Stimulated activated CD4-positive, alpha-beta T cell treated with anti-CD3 and anti-CD28 coated beads, Interleukin-1b, Interleukin-23, amount 100 ng/mL, for 24 hours (primary cell): ENCODE measurements at places on chromosomes 4 and X.

DNA sequence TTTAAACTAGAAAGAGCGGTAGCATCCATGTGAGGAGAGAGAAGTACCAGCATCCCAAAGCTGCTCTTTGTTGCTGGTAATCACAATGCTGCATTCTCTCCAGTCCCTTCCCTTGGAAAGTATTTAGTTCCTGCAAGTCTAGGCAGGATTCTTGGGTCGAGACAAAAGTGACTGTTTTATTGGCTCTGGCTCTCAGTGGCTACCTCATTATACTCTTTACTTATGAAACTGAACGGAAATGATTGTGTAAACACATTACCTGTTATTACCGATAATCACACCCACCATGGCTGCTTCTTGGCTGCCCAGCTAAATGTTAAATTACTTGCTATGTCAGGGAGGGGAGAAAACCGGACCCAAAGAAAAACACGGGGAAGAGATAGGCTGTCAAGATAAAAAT is 26.2 kb downstream of the ATXN3L start:
- no peak for DNase-seq

DNA sequence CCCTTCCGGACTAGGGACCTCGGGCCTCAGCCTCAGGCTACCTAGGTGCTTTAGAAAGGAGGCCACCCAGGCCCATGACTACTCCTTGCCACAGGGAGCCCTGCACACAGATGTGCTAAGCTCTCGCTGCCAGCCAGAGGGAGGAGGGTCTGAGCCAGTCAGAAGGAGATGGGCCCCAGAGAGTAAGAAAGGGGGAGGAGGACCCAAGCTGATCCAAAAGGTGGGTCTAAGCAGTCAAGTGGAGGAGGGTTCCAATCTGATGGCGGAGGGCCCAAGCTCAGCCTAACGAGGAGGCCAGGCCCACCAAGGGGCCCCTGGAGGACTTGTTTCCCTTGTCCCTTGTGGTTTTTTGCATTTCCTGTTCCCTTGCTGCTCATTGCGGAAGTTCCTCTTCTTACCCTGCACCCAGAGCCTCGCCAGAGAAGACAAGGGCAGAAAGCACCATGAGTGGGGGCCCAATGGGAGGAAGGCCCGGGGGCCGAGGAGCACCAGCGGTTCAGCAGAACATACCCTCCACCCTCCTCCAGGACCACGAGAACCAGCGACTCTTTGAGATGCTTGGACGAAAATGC is at the start of gene WAS:
WAS (plus strand) TSS at position 389 of the 572 bp plus-strand sequence; CDS start at position 444, 55 bp downstream.
- DNase-seq: no peak

GRCh38 chr4:188032583-188032982 is 37.0 kb downstream of the ZFP42 start:
- no peak for DNase-seq

DNA sequence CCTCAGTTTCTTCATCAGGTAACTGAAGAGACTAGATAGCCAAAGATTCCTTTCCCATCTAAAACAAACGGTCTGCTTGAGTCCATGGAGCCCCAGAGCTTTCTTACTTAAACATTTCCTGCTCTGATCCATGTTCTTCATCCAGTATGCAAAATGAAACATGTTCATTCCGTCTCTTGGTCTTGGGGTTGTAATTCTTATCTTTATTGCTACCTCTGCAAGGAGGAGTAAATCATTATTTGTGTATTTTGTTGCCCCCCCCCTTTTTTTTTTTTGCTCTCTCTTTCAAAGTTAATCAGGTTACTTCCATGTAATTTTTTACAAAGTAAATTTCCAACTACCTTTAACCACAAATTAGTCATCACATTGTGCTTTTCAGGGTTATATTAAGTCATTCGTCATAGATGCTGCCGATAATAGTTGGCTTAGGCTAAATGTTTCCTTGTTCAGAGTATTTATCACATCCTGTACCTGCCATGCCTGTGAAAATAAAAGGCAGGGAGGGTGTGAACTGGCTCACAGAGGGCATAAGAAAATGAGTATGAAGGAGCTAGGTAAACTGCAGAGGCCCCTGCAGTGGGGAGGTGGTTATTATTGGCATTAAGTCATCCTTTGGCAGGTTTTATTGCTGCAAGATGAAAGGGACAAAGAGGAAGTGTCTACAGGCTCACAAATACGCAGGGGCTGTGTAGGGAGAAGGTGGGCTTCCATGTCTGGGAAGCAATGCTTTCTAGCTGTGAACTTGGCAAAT is 76.7 kb upstream of the HS3ST1 start:
- no peak for DNase-seq

DNA sequence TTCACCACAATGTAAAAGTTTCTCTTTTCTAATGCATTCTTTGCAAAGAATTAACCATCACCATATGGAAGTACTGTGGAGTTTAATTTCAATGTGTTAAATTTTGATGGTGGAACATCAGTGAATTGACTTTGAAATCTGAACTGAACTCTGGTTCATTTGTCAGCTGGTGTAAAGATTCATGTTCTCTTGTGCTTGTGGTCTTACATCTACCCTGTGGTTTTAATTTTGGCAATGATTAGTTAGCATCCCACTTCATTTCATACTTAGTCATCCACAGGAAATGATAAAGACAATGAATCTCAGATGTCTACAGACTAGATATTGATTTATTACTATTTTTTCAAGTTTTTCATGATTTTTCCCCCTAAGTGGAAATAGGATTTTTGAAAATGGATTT is 77.8 kb downstream of the GRID2 start:
- no peak for DNase-seq
